ENCODE measurements at places on chromosomes 3 and 15.

- DNase-seq = no peak
Observed at GRCh38 chr3:20218215-20218614, 32.2 kb upstream of the SGO1 start.

- DNase-seq = no peak
Observed at GRCh38 chr15:41597787-41598186, 38.8 kb downstream of the TYRO3 start.

GRCh38 chr3:66041116-66041515 lies 2.4 kb upstream of the MAGI1 start:
- no peak for DNase-seq

GRCh38 chr3:185225523-185225922 lies 28.3 kb downstream of the EHHADH start:
- no peak for DNase-seq

DNA sequence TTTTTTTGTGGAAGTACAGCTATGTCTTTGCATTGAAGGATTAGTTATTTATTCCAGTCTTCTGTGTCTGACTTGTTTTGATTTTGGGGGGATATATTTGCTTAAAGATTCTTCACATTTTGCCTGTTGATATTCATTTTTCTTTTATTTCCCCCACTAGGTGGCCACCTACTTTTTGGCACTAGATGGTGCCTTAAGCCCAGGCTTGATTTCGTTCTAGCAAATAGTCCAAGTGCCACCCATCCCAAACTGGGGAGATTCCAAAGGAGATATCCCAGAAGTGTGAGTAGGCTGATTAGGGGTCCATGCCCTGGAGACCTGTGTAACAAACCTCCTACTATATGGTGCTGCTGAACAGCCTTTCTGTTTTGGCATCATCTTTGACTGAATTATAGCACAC lies 80.0 kb upstream of the SPATA16 start:
- DNase-seq = no peak
